Esophagus mucosa (tissue), 1 donor: ENCODE measurements at places on chromosomes 12 and 14. TPM values are rescaled to one million over a fixed set of nuclear protein-coding genes. Genes with fewer than 3 reads are reported as not detected.

DNA sequence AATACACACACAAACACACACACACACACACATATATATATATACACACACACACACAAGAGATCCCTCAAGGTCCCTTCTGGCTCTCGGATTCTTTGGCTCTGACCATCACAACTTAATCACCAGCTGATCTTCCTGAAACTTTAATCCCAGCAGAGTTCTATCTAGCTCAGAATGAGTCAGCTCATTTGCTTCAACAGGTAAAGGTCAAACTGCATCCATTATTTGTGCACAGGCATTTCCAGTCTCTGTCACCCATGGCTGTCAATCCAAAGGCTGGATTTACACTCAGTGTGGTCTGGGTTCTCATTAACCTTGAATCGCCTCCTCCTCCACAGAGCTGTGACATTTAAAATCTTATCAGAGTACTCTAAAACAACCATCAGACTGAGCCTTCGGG lies 113.3 kb upstream of the TMPO start:
- ATAC-seq, result peak; percentile 53

DNA sequence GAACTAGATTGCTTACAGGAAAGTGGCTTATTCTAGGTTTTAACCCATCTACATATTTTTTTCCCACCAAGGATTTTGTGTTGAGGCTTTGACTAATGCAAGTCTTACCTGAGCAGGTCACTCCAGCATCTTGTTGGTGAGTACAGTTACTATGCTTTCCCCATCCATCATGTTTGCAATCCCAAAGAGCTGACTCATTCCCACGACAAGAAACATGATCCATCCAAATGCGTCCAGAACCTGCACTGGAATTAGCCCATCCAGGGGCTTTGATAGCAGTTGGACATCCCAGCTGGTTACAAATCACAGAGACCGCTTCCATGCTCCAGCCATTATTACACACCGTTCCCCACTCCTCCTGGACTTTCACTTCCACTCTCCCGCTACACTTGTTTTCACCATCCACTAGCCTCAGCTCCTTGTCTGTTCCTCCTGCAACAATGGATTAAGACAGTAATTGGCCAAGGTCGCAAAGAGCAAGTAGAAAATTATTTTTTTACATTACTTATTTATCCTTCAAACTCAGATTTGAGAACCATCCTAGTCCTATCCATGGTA lies 2.5 kb downstream of the CD163 start:
- no peak for ATAC-seq

BDKRB2 gene
- total RNA-seq, result 22.1 TPM

GRCh38 chr14:77097006-77097699 lies 905 bp upstream of the CIPC start:
- ATAC-seq, result no peak

DNA sequence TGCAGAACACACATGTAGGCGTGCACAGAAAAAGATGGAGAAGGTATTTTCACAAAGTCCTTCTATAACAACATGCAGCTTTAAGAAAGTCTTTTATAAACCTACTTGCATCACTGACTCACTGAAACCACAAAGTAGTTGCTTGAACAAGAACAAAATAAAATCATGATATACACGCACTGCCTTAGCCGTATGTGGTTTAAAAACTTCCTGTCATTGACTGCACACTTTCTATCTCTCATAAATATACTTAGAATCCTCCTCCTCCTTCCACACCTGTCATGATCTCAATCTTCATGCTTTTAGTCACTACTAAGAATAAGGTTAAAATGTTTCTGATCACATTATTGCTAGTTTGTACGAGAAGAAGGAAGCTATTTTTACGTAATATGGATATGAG lies 31.8 kb upstream of the RAD51AP1 start:
- no peak for ATAC-seq

DNA sequence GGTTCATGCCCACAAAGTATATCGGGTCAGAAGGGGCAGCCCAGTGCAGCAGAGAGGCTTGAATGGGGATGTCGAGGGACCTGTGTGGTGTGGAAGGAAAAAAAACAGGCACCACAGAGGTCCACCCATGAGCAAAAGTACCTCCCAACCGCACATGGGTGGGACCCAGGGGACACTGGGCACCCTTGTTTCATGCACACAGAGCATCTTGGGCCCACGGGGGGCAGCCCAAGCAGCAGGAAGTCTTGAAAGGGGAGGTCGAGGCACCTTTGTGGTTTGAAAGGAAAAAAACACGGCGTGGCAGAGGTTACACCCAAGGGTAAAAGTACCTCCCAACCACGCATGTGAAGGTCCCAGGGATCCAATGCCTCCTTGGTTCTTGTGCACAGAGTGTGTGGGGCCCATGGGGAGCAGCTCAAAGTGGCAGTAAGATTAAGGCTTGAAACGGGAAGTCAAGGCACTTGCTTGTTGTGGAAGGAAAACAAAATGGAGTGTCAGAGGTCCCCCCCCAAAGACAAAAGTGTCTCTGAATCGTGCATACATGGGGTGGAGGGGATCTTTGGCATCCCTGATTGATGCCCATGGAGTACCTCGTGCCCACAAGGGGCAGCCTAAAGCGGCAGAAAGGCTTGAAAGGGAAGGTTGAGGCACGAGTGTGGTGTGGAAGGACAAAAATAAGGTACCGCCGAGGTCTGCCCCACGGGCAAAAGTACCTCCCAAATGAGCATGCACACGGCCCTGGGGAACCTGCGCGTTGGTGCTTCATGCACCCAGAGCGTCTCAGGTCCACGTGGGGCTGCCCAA lies 575.5 kb downstream of the ALG10 start:
- no peak for ATAC-seq

DNA sequence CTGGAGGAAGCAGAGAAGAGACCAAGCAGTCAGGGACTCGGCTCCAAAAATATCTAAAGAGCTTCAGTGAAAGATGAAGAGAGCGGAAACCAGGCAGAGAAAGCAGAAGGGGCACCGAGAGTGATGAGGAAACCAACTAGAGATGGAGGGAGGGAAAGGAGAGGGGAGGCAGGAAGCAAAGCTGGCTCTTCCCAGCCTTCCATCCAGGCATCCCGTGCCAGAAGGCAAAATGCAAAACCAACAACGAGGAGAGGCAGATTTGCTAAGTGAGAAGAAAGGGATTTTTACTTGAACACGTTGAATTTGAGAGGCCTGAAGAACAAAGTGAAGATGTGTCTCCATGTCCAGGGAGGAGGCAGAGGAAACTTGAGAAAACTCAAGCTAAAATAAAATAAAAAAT lies 90.1 kb downstream of the NUAK1 start:
- no peak for ATAC-seq

- ATAC-seq, result no peak
These were observed 43.6 kb upstream of the NAA30 start for GRCh38 chr14:57346741-57347140.

GRCh38 chr14:104228221-104228620 lies 89.8 kb downstream of the KIF26A start:
- ATAC-seq, result no peak

DNA sequence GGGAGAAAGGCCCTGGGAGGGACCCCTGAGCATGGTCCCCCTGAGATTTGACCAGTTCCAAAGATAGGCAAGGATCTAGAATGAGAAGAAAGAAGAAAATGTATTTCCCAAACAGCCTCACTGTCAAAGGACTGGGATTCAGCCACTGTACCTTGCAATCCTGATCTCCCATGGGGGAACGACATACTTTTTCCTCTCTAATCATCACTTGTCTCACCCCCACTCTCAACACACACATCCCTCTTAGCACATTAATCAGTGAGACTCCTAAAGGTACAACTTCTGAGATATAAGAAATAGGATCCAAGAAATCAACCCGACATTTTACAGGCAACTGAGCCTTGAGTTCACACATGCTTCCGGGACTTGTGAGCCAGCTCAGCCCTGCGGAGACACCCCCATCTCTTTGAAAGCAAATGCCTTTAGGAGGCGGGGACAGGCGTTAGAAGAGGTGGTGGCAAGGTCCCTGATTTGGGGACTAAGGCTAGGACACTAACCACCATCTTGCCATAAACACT lies 1.4 kb downstream of the MAP3K9 start:
- ATAC-seq, result peak; percentile 18

JAG2 gene
- total RNA-seq, result 18.9 TPM

GRCh38 chr14:87334997-87335685 lies 657.8 kb downstream of the GALC start:
- ATAC-seq, result no peak

GRCh38 chr14:99660794-99661193 lies 15.9 kb downstream of the HHIPL1 start:
- ATAC-seq, result no peak

DNA sequence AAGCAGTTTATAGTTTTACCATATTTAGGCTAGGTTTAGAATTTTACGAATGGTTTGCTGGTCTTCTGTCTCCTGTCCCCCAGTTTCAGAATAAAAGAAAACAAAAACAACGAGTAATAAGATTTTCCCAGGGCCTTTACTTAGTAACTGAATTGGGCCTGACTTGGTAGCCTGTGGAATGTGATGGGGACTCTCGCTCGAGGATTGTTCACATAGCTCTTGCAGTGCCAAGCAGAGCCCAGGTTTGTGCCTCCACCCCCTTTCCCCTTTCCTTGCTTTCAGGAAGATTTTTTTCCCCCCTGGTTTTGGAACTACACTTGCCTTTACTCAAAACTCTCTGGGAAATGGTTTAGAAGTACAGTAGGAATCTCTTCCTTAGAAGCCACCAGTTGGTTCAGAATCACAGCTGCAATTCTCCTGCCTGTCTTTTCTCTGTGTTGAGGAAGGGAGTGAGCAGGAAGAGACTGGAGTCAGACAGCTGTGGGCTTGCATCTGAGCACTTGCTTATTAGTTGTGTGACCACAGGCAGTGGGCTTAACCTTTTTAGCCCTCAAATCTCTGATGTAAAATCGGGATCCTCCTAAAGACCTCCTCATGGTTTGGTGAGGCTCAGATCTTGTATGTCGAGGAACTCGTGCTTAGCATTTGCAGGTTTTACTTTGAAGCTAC lies 501.2 kb downstream of the PCNX1 start:
- ATAC-seq, result no peak

DNA sequence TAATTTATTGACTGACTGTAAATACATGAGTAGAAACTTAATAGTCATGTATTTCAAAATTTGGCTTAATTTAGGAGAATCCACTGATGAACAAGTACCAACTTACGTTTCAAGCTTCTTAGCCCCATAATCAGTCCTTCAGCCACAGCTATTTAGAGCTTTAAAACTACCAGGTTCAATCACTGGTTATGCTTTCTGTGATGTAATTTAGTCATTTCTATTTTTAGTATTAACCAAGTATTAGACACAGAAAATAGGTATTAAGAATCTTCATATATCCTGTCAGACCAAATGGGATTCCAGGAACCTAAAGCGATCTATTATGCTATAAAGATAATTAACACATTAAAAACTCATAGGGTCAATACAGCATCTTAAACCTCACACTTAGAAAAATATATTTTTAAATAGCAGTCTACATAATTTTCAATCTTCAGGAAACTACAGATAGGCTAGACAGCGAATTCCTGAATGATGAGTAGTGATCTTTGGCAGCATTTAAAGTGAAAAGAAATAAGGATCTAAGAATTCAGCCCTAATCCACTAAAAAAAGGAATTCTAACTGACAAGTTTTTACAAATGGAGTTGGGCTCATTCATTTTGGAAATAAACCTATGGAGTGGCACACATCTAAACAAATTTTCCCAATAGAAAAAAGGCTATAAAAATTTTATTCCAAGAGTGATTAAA lies 51.5 kb downstream of the ZC3H14 start:
- no peak for ATAC-seq

GRCh38 chr12:53736592-53736991 lies 9.3 kb upstream of the CALCOCO1 start:
- no peak for ATAC-seq

DNA sequence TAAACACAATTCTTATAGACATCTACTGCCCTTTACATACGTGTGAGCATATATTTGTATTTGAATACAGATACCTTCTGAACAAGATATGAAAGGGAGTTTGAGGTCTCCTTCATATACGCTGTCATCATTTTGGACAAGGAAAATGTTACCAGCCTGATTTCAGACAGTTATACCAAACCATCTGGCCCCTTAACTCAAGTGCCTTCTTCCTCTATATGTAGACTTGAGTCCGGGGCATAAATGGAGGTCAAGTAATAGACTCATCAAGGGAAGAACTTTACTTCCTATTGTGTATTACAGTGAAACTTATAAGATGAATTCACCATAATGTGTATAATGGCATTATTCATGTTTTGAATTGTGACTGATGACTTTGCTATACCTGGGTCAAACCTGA lies 52.2 kb downstream of the FAR2 start:
- no peak for ATAC-seq

ATF7 gene
- 29.7 TPM for total RNA-seq

NOVA1 gene
- total RNA-seq, result 0.72 TPM

- no peak for ATAC-seq
These were observed 96.9 kb downstream of the ADGRD1 start for GRCh38 chr12:131050463-131051154.

GRCh38 chr12:115251727-115252126 lies 567.8 kb upstream of the TBX3 start:
- no peak for ATAC-seq

ATXN2 gene
- total RNA-seq, result 22.2 TPM

RFLNA gene
- not detected for total RNA-seq

GRCh38 chr14:75268633-75269550 lies 9.7 kb upstream of the FOS start:
- ATAC-seq, result peak; percentile 67

DNA sequence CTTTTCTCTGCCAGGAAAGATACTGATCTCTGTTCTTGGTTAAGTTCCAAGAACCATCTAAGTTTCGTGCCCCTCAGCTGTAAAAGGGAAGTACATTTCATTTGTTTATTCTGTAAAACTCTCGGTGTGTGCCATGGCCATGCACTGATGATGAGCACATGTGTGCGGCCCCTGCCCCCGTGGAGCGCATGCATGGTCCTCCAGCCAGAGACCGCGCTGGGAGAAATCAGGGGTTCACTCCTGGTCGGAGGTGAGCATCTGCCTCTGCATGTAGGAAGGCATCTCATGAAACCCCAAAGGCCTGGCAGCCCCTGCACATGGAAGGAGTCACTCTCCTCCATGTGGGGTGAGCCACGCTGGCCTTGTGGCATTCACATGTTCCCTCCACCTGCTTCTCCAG lies 102.5 kb upstream of the RTL1 start:
- ATAC-seq, result no peak

LTB4R2 gene
- 82.9 TPM for total RNA-seq

MGP gene
- 16.7 TPM for total RNA-seq

DNA sequence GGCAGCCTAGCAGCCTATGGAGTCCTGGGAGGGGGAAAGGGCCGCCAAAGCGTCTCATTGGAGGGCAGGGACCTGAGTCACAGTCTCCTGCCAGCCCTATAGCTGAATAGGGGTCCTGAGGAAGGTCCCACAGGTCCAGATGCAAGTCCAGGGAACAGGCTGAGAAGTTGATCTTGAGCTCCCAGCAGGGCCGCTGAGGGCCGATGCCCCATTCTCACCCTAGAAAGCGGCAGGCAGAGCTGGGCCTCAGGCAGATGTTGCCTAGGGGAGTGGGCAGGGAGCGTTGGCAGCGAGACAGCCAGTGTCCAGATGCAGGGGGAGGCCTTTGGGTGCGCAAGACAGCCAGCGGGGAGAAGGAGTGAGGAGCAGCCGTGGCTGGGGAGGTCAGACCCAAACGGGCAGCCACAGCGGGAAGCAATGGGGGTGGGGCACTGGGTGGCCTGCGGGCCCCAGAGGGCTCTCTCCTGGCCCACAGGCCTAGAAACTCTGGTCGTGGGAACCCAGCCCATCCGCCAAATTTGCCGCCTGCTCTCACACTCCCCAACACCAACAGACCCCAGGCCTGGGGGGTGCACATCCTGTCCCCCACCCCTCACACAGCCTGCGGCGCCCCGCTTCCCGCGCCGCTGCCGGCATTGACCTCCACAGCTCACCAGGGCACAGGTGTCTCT lies 1.1 kb downstream of the HDAC7 start:
- peak; percentile 5 for ATAC-seq
